ENCODE measurements at places on chromosomes 6 and 20.

GRCh38 chr6:152180601-152181000, 373.1 kb downstream of the ESR1 start:
- DNase-seq, result no peak

- no peak for DNase-seq
Observed at GRCh38 chr20:38878866-38879265, 47.4 kb upstream of the FAM83D start.

DNA sequence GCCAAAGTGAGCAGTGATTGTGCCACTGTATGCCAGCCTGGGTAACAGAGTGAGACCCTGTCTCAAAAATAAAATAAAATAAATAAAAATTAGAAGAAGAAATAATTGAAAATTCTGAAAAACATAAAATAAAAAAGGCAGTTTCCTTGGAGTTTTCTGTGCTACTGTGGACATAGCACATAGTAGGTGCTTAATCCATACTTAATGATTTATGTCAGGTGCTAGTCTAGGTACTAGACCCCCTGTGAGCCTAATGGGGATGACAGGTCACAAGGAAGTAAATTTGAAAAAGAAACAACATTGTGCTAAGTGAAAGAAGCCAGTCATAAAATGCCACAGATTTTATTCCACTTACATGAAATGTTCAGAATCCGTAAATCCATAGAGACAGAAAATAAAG, 9.2 kb upstream of the SLC9A8 start:
- no peak for DNase-seq

DNA sequence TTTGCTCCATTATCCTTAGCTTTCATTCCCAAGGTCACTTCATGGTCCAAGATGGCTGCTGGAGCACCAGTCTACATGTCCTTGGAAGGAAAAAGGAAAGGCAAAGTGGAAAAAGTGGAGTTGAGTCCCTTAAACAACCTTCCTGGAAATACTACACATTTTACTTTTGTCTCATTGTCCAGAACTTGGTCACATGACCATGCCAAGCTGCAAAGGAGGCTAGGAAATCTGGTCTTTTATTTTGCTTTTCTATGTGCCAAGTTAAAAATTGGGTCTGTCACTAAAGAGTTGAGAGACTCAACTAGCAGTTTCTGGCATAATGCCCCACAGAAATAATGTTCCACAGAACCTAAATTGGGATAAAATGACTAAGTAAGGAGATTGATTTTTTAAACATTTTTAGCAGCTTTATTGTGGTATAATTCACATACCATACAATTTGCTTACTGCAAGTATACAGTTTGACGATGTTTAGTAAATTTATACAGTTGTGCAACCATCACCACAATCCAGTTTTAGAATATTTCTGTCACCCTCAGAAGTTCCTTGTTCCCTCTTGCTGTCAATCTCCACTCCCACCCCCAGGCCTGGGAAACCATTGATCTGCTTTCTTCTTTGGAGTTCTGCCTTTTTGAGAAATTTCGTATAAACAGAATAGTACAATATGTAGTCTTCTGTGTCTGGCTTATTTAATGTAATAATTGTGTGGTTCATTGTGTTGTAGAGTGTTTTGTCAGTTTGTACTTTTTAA, 5.6 kb upstream of the CHD6 start:
- no peak for DNase-seq

GRCh38 chr6:43229803-43230620, 731 bp upstream of the DNPH1 start:
- no peak for DNase-seq

DNA sequence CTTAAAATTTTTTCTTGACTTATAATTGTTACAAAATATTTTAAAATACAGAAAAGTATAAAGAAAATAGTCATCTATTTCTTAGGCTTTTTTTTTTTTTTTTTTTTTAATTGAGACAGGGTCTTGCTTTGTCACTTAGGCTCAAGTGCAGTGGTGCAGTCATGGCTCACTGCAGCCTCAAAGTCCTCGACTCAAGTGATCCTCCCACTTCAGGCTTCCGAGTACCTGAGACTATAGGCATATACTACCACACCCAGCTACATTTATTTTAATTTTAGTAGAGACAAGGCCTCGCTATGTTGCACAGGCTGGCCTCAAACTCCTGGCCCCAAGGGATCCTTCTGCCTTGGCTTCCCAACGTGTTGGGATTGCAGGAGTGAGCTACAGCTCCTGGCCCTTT, 5.3 kb upstream of the ACAT2 start:
- DNase-seq, result no peak

DNA sequence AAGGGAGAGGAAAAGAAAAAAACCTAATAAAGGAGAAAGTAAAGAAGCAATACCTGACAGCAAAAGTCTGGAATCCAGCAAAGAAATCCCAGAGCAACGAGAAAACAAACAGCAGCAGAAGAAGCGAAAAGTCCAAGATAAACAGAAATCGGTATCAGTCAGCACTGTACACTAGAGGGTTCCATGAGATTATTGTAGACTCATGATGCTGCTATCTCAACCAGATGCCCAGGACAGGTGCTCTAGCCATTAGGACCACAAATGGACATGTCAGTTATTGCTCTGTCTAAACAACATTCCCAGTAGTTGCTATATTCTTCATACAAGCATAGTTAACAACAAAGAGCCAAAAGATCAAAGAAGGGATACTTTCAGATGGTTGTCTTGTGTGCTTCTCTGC, 70.8 kb upstream of the RNF146 start:
- no peak for DNase-seq

- DNase-seq, result no peak
Observed at GRCh38 chr6:144098993-144099392, 3.6 kb upstream of the SF3B5 start.

GRCh38 chr6:34596798-34597197, 40.7 kb upstream of the SPDEF start:
- no peak for DNase-seq

DNA sequence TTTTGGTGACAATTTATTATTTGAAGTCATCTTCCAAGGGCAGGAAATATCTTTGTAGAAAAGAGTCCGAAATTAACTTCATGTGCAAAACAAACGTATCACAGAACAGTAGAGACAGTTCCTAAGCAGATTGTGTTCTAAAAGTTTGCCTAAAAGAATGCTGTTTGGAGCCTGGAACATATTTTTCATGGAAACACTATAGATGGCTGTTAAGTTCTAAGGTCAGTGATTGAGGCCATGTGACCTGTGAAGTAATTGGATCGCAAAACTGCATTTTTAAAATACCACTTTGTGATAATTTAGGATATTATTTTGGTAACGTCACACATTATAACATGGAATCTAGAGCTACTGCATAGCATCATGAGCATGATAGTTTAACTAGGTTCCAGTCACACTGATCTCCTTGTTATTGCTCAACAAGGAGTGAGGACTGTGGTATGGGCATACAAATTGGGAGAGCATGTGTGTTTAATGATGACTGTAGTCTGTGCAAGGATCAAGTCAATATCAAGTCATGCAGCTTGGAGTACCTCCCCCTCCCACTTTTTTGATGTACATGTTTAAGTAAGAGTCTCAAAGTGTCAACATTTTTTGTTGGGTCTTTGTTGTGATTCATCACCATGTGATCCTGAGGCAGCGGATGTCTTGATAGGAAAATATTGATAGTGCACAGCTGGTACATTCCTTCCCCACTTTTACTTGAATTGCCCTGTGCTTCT, 609.3 kb upstream of the CITED2 start:
- DNase-seq, result no peak

DNA sequence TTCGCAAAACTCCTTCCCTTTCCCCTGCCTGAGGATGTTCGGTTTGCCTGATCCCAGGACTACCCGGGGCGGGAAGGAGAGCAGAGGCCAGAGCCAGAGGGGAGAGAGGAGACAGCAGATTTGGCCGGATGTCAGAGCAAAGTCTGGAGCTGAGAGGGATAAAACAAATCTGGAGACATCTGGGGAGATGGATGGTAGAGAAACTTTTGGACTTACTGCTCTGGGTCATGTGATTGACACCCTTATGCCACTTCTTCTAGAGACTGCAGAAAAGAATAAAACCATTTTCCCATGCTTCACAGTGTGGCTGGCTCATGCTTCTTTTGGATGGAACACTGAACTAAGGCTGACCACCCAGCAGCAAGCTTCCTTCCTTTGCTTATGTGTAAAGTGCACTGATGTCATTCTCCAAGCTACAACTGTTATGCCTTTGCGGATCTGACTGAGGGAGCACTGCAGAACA, 174.7 kb downstream of the FOXC1 start:
- DNase-seq, result no peak

DNA sequence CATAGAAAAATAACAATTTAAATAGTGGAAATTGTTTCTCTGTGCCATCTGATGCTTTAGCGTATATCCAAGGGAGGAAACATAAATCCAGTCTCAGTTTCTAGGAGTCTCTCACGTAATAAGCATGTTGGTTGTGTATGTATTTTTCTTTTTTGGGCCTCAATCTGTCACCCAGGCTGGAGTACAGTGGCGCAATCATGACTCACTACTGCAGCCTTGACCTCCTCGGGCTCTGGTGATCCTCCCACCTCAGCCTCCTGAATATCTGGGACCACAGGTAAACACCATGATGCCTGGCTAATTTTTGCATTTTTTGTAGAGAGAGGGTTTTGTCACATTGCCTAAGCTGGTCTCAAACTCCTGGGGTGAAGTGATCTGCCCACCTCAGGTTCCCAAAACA, 78.6 kb upstream of the PLN start:
- DNase-seq, result no peak

- DNase-seq, result no peak
Observed at GRCh38 chr6:137717074-137718073, 149.7 kb upstream of the TNFAIP3 start.

GRCh38 chr6:170144571-170145271, 146.2 kb downstream of the DLL1 start:
- no peak for DNase-seq

DNA sequence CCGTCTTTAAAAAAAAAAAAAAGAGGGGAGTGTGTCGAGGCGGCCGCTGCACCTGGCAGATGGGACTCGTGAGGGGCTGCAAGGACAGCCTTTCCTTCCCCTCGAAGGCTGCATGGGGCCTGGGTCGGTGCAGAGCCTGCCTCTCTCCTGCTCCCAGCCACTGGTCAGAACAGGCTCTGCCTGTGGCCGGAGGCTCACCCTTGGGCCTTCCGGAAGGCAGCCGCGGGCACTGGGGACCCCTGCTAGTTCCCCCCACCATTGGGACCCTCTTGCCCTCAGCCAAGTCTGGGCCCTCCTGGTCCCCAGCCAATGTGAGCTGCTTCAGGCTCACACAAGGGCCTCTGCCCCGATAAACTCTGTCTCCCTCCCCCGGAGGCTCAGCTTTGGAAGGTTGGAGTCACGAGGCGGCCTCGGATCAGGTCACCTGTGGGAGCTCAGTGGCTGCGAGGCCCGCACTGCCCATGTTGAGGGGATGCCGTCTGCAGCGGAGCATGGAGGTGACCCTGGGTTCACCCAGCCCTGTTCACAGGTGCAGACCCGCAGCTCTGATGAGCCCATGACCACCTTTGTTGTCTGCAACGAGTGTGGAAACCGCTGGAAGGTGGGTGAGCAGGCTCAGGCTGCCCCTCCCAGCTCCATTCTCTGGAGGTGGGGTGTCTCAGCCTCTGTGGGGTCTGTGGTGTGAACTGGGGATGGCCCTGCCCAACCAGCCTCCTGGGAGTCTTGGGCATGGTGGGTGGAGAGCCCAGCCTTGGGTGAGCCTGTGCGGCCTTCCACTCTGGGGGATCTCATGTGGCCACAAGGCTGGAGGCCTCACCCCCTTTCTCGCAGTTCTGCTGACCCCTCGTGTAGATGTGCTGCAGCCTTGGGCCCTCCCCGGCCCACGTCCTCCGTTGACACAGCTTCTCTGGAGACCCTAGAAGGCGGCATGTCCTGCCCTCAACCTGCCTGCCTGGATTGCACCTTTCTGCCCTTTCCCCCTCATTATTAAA, 7.7 kb downstream of the RGS19 start:
- DNase-seq, result no peak

GRCh38 chr20:32743237-32744112, at the start of gene COMMD7:
Gene COMMD7 (minus strand): TSS chr20:32743467. CDS start chr20:32743391, 76 bp downstream.
- no peak for DNase-seq

DNA sequence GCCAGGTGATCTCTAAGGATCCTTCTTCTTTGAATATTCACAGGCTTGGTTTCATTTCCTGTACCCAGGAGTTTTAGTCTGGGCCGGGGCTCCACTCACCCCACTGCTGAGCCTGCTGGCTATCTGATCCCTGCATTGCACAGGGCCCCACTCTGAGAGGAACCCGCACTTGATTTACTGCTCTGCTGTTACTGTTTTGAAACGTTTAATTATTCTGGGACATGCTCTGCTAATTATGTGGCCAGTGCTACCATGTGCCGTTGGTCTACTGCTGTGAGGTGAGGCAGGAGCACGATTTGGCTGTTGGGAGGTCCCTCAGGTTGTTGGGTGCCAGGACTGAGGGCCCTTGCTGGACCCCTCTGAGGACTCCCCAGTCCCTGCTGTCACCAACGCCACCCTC, 108.7 kb upstream of the SIRPA start:
- no peak for DNase-seq

DNA sequence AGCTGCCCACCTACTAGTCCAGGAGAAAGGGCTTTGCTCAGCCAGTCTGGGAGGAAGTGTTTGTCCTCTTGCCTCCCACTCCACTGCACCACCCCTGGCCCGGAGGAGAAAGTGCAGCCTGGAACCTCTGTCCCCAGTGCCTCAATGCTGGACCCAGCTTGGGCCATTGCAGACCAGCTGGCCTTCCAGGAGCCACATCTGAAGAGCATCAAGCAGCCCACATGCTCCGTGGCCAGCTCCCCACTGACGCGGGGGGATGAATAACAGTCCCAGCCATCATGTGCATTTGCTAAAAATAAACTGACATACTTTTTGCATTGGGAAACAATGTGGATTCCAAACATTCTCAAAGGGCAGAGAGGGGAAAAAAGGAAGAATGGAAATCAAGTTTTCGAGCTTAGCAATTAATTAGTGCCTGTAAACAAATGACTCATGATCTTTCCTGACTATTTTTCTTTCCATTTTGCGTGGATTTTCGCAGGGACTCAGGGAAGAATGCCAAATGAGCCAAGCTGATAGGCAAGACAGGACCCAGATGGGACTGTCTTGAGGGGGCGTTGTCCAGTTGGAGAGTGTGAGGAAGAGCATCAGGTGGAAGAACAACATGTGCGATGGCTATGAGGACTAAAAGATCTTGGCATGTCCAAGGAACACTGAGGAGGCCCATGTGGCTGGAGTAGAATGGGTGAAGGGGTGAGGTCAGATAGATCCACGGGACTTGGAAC, 34.1 kb downstream of the CEBPB start:
- DNase-seq, result no peak

DNA sequence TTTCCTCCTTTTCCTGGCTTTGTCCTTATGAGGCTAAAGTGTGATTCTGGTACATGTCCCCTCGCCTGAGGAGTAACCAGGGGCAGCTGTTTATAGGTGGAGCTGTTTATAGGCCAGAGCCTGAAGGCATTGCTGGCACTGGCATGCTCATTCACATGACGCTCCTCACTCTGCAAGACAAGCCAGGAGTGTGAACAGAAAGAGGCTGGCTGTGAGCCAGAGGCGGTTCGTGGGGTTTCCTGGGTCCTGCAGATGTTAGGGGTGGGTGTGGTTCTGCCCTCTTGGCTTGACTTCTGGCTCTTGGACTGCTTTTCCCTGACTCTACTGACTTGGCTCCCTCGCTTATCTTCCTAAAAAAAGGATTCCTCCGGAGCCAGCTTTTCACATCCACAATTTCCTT, 12.8 kb upstream of the MDFI start:
- no peak for DNase-seq

- no peak for DNase-seq
Observed at GRCh38 chr20:23046431-23046830, 3.0 kb downstream of the THBD start.

- DNase-seq, result no peak
Observed at GRCh38 chr6:6728169-6728941, 139.8 kb downstream of the LY86 start.

Measured in kidney capillary endothelial cell (primary cell).